ENCODE measurements at places on chromosomes 1 and 21.

DNA sequence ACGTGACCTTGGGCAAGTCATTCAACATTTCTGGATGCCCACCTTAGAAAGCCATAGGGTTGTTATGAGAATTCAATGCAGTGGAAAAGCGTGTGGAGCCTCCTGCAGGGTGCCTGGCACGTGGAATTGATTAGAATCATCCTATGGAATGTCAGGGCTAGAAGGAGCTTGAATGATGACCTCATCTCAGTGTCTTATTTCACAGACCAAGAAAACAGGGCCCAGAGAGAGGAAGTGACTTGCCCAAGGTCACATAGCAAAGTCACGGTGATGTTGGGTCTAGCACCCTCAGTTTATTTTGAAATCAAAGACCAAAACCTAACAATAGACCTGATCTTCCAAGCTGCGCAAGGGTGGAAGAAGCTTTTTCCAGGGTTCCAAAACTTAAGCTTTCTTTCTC lies 6.0 kb downstream of the TRABD2B start:
- no peak for DNase-seq

GRCh38 chr1:59556802-59557548 lies 257.8 kb upstream of the HOOK1 start:
- no peak for DNase-seq

DNA sequence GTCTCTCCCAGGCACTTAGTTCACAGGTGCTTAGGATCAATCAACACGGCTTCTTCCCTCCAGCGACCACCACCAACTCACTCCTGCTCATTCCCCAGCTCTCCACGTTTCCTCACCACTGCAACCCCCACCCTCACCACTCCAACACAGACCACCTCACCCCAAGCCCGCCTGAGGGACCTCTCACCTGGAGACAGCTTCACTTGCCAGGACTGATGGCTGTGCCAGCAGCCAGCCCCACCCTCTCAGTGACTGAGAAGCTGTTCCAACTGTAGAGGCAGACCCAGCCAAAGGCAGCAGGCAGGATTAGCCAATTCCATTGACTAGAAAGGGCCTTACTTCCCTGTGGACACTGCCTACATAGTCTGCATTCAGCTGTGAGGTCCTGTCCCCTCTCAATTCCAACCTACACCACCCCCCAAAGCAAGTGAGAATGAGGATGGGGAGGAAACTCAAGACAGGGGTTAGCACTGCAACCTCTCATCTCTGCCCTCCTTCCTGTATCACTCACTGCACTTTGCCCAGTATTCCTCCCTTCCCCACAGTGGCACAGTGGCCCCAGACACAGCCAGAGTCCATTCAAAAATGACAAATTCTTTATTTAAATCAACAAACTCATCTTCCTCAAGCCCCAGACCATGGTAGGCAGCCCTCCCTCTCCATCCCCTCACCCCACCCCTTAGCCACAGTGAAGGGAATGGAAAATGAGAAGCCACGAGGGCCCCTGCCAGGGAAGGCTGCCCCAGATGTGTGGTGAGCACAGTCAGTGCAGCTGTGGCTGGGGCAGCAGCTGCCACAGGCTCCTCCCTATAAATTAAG lies 7.6 kb downstream of the TAGLN2 start:
- no peak for DNase-seq

GRCh38 chr1:79617777-79618176 lies 611.2 kb upstream of the ADGRL4 start:
- DNase-seq: no peak

DNA sequence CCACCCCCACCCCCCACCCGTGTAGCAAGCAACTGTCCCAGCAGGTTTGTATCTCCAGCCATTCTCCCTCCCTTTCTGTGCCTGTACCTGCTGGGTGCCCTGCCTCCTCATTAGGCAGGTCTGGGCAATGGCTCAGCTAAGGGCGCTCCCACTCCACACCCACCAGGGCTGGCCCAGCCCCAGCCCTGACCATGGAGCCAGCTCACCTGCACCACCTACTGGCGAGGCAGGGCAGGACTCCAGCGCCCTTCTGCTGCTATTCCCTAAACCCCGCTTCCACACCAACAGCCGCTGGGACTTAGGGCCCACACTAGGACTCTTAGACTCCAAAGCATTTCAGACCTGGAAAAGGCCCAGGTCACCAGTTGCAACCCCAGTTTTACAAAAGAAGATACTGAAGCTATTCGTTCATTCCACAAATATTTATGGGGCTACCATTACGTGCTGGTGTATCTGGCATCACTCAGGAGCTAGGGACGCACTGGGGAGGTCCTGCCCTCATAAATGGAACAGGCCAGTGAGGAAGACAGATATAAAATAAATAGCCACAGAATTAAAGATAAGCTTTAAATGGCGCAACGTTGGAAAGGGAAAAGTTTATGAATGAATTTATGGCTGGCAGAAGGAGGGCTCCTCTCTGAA lies 24.0 kb downstream of the PGLYRP3 start:
- DNase-seq: no peak

DNA sequence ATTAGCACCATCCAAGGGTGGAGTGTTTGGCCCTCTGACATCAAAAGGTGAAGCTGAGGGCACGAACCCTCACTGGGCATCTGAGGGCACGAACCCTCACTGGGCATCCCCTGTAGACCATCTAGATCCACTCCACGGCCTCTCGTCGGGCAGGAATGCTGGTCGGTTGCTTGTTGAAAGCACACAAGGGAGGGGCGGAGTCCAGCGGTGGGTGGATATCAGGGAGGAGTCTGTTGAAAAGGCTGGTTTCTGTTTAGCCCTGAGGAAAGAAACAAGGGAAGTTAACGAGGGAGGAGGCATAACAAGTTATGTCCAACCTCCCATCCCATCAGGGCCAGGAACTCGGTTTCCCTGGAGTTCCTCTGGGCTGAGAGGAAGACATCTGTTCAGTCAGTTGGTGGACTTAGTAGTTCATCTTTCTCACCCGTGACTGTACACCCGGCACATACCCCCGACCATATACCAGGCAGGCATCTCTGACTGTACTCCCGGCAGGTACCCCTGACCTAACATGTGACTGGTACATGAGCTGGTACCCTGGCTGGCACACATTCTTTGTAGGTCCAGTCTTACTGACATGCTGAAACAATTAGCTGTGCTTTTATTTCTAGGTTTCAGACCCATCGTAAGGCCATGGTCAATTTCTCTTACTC lies 32.1 kb upstream of the PDE9A start:
- no peak for DNase-seq

DNA sequence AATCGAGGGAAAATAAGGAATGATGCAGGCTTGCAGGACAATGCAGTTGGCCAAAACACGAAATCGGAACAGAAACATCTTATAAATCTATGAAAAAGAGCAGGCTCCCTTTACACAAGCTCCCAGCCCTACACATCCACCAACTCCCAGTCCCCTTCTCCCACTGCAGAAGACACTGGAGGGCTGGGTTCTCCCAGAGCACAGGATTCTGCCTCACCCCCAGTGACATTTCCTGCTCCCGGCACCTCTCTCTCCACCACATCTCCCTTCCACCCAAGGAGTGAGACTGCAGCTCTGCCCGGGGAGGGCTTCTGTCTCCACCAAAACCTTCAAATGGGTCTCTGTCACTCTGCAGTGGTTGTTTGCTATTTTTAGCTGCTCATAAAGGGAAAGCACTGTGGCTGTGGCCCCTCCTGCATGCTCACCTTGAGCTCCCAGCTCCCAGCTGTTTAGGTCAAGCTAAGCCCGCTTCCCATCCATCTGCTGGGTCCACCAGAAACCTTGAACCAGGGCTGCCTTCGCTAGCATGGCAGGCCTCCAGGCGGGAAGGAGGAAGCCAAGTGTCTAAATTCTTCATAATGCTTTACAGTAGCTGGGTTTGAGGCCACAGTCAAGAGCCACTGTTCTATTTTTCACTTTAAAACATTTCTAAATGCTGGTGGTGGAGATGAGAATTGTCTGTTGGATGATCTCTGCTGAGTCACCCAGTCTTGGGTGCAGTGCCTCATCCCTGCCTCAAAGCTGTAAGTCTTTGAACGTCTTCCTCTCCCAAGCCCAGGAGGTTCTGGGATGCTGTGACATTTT lies 3.3 kb upstream of the C2CD2 start:
- no peak for DNase-seq

DNA sequence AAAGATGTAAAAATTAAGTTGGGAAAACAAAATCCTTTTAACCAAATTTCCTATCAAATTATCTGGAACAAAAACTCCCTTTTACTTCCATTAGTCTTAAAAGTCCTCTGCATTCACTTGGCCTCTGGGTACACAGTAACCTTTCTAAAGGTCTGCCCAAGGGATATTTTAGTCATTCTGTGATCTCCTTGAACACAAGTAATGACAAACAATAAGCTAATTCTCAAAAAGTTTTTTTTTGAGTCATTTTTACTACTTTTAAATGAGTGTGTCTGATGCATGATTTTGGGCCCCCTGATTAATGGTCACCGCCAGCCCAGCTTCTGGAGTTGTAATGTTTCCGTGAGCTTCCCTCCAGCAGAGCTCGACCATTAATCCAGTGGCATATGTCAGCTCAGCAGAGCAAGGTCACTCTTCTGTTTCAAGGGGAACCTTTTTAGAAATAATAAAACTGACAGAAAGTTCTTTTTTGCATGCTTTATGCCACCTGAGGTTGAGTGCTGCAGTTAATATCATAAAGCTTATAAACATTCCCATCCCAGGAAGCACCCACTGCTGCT lies 14.3 kb downstream of the SAMSN1 start:
- no peak for DNase-seq

- no peak for DNase-seq
These were observed 93.9 kb upstream of the USP24 start for GRCh38 chr1:55309053-55309452.

GRCh38 chr1:178362747-178363146 lies 134.0 kb downstream of the CLEC20A start:
- DNase-seq: no peak

Data from NCI-H187 treated with DMSO at 0.1 percent for 48 hours (cell line).